DND-41 (cell line): ENCODE measurements at places on chromosomes 6 and 20.

- DNase-seq = no peak
Observed at GRCh38 chr6:169087443-169088041, 166.1 kb downstream of the THBS2 start.

GRCh38 chr6:133587546-133588160, 301.3 kb upstream of the TCF21 start:
- DNase-seq = no peak

- DNase-seq = no peak
Observed at GRCh38 chr20:44574372-44574771, 8.0 kb upstream of the PKIG start.

GRCh38 chr6:34583461-34583860, 27.3 kb upstream of the SPDEF start:
- DNase-seq = no peak

- DNase-seq = no peak
Observed at GRCh38 chr6:7644417-7644816, 54.4 kb downstream of the SNRNP48 start.

GRCh38 chr20:4170621-4171537, 155.5 kb upstream of the RNF24 start:
- DNase-seq = no peak

- DNase-seq = no peak
Observed at GRCh38 chr6:165744555-165745228, 81.7 kb upstream of the PDE10A start.

GRCh38 chr20:13581451-13581850, 57.3 kb downstream of the TASP1 start:
- DNase-seq = no peak

- no peak for DNase-seq
Observed at GRCh38 chr6:22067122-22067521, 229.7 kb downstream of the PRL start.

- DNase-seq = no peak
Observed at GRCh38 chr6:15907914-15908518, 220.9 kb upstream of the MYLIP start.

DNA sequence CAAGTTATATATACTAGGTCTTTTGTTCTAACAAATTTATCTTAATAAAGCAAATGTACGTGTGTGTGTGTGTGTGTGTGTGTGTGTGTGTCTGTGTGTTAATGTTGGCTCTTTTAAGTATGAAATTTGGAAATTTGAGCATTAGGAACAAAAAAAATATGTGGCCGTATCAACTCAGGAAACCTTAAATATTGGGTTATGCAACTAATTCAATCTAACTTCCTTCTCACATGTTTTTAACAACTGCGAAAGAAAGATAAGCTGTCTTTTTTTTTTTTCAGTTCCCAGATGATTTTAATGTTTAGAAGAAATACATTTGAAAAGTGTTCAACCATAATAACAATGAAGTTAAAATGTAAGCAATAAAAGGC, 616.4 kb upstream of the ARID1B start:
- DNase-seq = no peak

DNA sequence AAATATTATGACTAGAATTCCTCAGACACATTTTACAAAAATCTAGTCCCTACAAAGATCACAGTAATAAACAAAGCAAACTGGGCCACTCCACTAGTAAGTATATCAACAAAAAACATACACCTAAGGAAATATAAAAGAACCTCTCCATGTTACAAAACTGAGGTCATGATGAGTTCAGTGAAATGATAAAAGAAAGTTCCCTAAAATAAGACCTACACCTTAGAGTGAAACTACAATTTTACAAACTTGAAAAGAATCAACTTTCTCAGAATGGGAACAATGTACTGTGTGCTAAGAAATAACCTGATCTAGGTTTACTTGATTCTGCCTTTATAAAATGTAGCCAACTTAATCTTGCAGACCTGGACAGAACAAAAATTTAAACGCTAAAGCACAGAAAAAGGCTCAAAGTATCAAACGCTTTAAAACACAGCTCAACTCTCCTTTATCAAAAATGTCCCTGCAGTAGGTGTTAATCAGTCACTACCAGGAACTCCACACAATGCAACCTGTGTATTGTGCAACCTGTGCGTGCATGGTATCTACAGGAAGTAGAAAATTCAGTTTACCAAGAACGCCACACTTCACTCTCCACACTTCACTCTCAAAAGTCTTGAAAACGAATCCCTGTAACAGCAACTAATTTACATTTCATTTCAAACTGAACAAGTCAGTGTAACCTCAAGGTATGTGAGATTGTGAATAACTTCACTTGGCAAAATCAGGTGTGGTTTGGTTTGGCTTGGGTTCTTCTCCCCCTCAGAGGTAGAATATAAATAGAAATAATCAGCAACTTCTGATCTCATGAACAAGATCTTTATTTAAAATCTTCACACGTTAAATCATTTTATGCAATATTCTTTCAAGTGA, 1.8 kb downstream of the RALGAPA2 start:
- no peak for DNase-seq

- DNase-seq = no peak
Observed at GRCh38 chr6:2850538-2851113, 9.0 kb upstream of the SERPINB1 start.

DNA sequence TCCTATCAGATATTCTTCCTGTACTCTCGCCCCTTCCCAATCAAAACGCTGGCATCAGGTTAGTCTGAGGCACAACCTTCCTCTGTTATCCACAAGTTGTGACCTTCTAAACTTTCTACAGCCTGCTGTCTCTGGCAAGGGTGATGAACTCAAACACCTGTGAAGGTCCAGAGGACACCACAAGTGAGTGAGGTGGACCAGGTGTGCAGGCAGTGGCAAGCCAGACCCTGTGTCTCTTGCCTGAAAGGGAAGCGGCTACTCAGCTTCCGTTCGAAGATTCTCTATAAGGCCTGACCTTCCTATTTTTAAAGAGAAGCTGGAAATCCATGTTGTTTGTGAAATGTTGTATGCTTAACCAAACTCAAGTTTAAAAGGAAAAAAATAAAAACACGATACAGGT, 36.8 kb downstream of the GCM1 start:
- DNase-seq = no peak

GRCh38 chr20:25629816-25630499, 6.1 kb upstream of the NANP start:
- DNase-seq = no peak

DNA sequence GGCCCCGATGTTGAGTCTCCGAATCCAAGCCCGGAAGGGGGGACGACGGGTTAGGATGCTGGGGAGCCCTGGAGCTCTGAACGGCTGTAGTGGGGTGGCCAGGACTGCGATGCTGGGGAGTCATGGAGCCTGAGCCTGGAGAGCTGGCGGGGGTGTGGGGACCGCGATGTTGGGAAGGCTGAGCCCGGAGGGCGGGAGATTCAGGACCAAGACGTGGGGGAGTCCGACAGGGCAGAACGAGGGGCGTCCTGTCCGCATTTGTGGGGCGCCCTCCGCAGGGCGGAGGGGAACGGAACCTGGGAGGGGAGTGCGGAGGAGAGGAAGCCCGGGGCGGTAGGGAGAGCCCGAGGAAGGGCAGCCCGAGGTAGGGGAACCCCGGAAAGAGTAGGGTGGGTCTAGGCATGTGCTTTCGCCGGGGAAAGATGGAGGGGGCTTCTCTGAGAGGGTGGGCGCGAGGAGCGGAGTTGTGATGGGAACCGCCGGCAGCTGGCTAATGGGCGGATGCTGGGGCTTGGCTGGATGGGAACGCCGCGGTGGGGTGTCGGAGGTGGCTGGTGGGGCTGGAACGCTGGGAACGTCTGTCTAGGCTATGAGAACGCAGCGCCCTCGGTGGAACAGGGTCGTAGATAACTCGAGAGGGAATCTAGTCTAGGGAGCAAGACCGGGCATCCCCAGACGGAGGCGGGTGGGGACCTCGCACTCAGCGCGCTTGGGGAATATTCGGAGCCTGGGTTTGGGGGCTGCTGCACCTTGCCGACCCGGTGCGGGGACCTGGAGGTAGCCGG, 684 bp downstream of the PAQR8 start:
- peak; percentile 61 for DNase-seq

- DNase-seq = no peak
Observed at GRCh38 chr6:131600716-131601115, 27.3 kb downstream of the MED23 start.

DNA sequence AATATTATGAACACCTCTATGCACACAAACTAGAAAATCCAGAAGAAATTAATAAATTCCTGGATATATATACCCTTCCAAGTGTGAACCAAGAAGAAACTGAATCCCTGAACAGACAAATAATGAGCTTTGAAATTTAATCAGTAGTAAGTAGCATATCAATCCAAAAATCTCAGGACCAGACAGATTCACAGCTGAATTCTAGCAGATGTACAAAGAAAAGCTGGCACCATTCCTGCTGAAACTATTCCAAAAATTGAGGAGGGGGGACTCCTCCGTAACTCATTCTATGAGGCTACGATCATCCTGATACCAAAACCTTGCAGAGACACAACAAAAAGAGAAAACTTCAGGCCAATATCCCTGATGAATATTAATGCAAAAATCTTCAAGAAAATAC, 67.0 kb upstream of the PDE7B start:
- DNase-seq = no peak

- no peak for DNase-seq
Observed at GRCh38 chr6:77638129-77638830, 14.6 kb upstream of the MEI4 start.

- no peak for DNase-seq
Observed at GRCh38 chr20:10720565-10720964, 46.8 kb upstream of the JAG1 start.

DNA sequence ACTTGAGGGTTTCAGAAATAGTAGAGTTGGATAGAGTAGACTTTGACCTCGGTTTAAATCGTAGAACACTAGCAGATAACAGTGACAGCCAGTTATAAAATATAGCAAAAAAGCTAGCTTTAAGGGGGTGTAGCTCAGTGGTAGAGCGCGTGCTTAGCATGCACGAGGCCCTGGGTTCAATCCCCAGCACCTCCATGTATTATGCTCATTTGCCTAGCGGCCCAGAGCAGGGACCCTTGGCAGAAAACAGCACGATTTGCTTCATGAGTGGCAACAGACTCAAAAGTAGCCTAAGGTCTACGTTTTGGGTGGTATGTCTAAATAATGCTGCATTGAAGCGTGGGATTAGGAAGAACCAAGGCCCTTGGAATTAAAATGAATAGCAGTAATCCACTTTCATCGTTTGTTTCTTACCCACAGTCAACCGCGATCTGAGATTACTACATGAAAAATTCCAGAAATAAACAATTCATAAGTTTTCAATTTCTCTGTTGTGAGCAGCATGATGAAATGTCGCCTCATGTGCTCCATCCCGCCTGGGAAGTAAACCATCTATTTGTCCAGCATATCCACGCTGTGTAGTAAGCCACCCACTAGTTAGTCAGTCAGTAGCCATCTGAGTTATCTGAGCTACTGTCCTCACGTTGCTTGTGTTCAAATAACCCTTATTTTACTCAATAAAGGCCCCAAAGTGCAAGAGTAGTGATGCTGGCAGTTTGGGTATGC, 184.9 kb downstream of the GPX5 start:
- no peak for DNase-seq

DNA sequence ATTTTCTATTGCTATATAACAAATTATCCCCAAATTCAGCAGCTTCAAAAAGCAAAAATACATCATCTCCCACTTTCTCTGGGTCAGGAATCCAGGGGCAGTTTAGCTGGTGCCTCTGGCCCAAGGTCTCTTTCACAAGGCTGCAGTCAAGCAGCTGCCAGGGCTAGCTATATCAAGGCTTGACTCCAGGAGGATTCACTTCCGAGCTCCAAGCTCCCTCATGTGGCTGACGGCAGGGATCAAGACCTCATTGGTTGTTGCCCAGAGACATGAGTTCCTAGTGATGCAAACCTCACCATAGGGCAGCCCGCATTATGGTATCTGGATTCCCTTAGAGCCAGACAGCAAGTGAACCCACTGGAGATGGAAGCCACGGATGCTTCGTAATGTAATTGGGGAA, 1.3 kb upstream of the VNN1 start:
- DNase-seq = no peak

GRCh38 chr6:158755636-158756035, 63.5 kb downstream of the EZR start:
- DNase-seq = no peak

DNA sequence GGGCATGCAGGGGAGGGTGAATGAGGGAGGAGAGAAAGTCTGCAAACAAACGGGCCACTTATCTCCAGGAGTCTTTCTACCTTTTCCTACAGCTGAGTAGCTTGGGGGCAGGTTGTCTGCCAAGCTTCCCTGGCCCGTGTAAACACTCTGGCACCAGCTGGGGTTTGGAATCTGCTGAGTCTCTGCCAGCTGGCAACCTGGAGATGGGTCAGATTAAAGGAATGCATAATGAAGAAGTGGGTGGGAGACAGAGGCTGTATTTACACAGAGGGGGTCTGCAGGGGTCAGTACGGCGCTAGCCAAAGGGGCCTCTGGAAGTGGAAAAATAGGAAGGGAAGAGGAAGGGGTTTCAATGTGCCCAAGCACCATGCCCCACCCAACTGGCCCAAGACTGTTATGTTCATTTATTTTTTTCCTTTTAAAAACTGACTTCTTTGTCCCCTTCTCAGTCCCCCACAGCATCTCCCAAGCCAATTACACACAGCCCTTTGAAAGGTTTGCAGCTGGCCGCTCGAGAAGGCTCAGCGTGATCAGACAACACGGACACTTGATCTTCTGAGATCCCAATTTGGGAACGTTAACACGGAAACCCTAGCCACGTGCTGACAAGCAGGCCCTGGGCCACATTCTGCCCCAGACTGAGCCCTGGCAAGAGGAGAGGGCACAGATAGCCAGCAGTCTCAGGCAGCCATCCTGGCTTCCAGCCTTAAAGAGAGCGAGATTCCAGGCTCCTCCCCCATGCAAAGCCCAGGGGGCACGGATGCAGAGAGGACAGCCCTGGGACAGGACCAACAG, 25.2 kb downstream of the TRAM2 start:
- no peak for DNase-seq

DNA sequence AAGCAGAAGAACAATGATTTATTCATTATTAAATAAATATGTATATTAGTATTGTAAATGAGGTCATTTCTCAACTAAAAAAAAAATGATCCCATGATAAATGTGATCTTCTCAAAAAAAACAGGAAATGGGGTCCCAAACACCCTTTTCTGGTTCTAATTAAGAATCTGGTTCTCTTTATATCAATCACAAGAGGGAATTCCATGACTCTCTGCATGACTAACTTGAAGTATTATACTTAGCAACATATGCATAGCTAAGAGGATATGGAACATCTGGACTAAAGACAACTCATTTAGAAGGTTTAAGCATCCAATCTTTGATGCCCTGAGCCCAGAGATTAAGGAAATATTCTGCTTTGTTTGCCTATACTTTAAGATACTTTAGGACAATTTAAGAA, 89.7 kb upstream of the EMILIN3 start:
- no peak for DNase-seq

- peak; percentile 39 for DNase-seq
Observed at GRCh38 chr6:32700391-32701040, 34.1 kb upstream of the HLA-DQB1 start.

GRCh38 chr6:15892369-15892768, 229.5 kb upstream of the DTNBP1 start:
- DNase-seq = no peak

- no peak for DNase-seq
Observed at GRCh38 chr6:128167552-128167951, 266.7 kb upstream of the THEMIS start.
